Articular chondrocyte of knee joint (primary cell): ENCODE measurements at places on chromosomes 6 and 20. TPM values are rescaled to one million over a fixed set of nuclear protein-coding genes. Genes with fewer than 3 reads are reported as not detected.

Gene GPLD1
- total RNA-seq, result 2.2 and 2.7 TPM in 2 replicates

Gene C20orf141
- total RNA-seq, result 0.32 TPM in 1 of 2 replicates, not detected in the other

Gene HLA-DQA1
- total RNA-seq, result not detected in 2 replicates

Gene ID1
- 154 and 364 TPM in 2 replicates for total RNA-seq

Gene DPPA5
- total RNA-seq, result not detected in 2 replicates

Gene CLPSL2
- not detected in 2 replicates for total RNA-seq

Gene MYO6
- 19.5 and 19.9 TPM in 2 replicates for total RNA-seq

Gene MEP1A
- not detected in 2 replicates for total RNA-seq

Gene ADGRB3
- 0.11 and 0.13 TPM in 2 replicates for total RNA-seq
